PC-9 (cell line): ENCODE measurements at places on chromosomes 6 and 20.
A peak's percentile ranks its signal among the peaks of the same experiment; 100 is the strongest.

GRCh38 chr20:60627751-60628565 is 624.1 kb upstream of the CDH4 start:
- DNase-seq = no peak

DNA sequence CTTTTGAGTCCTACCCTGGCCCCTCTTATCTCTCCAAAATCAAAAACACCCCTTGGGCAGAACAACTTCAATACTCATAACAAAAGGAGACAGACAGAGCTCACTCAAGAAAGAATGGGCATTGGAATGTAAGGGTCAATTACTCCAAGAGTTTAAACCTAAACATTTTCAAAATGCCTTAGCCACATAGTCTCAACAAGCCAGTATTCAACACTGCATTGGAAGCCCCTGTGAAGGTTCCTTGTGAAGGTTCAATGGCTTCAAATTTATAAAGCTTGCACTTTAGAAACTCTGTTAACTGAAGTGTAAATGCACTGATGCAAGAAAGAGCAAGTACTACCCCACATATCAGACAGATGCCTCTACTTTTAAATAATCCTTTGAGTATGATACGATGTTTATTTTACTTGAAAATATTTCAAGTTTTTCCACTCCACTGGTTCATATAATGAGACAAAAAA is 139.1 kb upstream of the LAMP5 start:
- no peak for DNase-seq

- no peak for DNase-seq
Observed at GRCh38 chr6:100808638-100809275, 72.4 kb downstream of the ASCC3 start.

GRCh38 chr6:150527100-150527499 is 72.6 kb upstream of the PLEKHG1 start:
- DNase-seq = no peak

DNA sequence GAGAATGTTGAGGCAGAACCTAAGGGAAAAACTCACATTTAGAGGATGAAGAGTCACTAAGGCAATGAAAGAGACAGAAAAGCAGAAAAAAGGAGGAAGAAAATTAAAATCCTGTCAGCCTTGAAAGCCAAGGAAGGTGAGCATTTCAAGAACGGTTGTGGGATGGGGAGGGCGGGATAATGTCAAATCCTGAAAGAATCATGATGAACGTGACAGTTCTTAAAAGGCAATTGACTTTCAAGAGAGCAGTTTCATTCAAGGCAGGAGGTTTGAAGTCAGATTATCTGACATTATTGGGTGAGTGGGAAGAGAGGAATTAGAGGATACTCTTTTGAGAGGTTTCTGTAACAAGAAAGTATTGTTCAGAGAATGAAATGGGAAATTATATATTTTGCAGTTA is 284.5 kb downstream of the ADGRB3 start:
- no peak for DNase-seq

DNA sequence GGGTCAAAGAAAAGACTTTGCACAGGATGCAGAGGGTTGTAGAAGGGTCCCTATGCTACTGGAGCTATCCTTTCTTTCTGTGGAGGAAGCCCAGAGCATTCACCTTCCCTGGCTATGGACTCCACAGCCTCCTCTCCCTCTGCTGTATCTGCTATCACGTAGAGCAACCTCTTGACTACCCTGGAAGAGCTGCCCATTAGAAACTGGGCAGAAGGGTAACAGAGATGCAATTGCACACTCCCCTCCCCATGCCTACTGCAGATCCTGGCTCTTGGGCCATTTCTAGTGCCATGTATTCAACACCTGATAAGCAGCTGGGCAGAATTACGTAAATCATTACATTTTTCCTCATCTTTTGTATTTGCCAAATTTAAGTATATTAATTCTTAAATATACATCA is 3.1 kb downstream of the KLHL31 start:
- DNase-seq = no peak

GRCh38 chr20:50645253-50646068 is 45.9 kb downstream of the RIPOR3 start:
- DNase-seq = peak; percentile 97

- no peak for DNase-seq
Observed at GRCh38 chr20:51384875-51385274, 157.6 kb downstream of the NFATC2 start.

- DNase-seq = no peak
Observed at GRCh38 chr20:11098888-11099287, 425.1 kb upstream of the JAG1 start.

- no peak for DNase-seq
Observed at GRCh38 chr6:16594849-16595248, 166.4 kb downstream of the ATXN1 start.

DNA sequence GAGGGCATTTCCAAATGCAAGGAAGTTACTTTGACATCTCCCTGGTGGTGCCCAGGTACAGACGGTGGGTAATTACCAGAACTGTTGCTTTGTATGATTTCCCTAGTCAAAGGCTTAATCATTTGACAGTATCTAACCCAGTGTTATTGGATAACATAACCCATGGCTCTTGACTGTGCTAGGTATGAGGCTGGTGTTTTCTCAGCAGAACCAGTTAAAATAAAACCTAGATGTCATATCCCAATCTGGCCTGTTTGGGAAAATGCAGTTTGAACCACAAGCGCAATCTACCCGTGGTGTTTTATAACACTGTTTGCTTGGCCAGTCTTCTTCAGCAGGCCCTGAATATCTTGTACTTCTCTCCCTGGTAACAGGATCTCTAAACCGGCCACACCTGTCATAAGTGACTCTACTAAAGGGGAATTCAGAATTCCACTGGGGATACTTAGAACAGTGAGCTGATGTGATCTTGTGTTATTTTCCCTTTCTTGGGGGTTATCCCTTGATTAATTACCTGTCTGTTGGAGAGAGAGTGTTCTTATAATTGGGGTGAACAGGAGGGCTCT is 32.8 kb downstream of the PPP1R14C start:
- peak; percentile 64 for DNase-seq

- DNase-seq = no peak
Observed at GRCh38 chr6:2042956-2043648, 202.3 kb downstream of the GMDS start.

DNA sequence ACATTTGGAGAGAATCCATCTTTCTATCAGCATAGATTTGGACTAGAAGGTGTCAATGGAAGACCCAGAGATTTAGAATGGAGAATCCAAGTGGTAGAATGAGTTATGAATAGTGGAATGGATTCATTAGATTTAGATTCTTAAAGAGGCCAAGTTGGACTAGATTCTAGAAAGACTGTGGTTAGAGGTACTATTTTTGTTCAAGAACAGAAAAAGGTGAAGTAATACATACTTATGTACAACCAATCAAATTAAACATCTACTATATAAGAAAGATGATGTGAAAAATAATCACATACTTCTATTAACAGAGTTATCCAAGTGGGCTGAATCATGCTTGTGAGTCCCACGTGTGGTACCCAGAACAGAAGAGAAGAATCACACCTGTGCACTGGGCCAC is 33.8 kb upstream of the ADTRP start:
- DNase-seq = no peak

GRCh38 chr6:5365436-5366195 is 104.3 kb downstream of the FARS2 start:
- DNase-seq = no peak

DNA sequence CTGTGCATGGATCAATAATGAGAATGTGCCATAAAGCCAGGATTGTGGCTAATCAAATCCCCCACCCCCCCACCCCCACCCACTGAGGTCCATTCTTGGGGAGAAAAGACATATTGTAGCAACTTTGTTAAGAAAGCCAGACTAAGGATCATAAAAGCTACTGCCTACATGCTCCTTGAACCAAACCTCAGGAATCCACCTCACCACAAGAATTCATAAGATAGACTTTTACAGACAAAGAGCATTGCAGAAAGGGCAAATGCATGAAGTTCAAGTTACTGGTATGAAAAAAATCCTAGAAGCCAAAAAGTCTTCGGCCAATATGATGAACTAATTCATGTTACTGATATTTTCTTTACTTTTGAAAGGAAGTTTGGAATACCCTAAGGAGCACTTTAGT is 187.9 kb upstream of the ARID1B start:
- no peak for DNase-seq

DNA sequence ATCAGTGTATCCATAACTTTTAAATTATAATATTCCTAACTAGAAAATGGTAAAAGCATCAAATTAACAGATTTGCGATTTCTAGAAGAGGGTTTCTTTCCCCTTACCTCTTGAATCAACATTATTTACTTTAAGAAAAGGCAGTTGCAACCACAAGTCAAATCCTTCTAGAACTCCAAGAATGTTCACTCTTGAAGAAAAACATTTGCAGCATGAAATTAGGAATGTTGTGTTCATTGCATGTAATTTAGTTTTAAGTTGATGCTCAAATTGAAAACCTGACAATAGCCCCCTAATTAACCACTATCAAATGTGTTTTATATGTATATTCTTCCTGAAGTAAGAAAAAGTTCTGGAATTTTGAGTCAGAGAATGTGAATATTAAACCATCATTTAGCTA is 2.3 kb upstream of the REV3L start:
- no peak for DNase-seq

DNA sequence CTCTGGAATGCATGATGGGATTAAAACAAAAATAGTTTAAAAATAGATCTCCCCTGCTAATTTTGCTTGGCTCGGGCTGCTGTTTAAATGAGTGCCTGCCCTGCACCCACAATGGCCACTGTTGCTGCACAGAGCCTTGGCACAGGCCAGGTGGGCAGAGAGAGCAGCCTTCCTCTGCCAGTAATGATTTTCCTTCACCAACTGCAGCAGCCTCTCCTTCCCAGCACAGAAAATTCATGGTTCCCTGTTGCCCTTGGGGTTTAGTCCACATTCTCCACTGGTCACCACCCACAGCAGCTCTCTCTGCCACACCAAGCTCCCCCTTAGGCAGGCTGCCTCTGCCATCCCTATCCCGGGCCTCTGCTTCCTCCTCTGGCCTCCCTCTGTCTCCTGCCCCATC is 30.2 kb downstream of the TGM3 start:
- no peak for DNase-seq
